ENCODE measurements at places on chromosomes 13 and 19.

DNA sequence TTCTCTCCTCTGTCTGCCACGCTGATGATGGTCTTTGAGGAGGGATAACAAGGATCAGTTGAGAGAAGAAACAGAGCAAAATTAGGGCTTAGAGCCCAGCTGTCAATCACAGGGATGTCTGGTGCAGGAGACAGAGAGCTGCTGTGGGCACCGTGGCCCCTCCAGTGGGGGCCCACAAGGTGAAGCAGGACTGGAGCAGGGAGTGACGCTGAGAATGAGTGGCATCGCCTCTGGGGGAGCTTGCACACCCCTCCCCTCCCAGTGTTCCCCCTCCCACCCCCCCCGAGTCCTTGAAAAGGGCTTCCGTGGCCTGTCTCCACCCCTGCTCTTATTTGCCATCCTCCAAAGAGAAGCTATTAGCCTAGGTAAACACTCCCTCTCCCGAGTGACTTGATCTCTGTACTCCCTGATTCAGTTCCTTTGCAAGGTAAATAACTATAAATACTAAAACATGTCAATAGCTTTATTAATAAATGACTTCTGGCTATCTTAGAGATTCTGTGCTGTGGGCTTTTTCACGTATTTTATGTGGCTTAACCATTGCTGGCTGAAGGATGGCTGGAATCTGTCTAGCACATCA lies 440.0 kb downstream of the ZNF536 start:
- DNase-seq = no peak

DNA sequence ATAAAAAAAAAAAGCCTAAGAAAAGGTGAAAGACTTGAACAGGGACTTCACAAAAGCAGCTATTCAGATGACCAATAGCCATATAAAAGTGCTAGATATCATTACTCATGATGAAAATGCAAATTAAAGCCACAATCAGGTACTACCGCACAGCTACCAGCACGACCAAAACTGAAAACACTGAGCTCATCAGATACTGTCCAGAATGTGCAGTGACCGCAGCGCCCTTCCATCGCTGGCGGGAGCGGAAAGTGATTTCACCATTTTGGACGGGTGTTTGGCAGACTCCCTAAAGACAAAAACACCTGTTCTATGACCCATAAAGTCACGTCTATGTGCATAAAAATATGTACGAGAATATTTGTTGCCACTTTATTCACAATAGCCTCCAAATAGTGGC lies 60.7 kb downstream of the SLC6A16 start:
- no peak for DNase-seq

GRCh38 chr19:55005684-55006488 lies 32.2 kb downstream of the GP6 start:
- peak; percentile 44 for DNase-seq

DNA sequence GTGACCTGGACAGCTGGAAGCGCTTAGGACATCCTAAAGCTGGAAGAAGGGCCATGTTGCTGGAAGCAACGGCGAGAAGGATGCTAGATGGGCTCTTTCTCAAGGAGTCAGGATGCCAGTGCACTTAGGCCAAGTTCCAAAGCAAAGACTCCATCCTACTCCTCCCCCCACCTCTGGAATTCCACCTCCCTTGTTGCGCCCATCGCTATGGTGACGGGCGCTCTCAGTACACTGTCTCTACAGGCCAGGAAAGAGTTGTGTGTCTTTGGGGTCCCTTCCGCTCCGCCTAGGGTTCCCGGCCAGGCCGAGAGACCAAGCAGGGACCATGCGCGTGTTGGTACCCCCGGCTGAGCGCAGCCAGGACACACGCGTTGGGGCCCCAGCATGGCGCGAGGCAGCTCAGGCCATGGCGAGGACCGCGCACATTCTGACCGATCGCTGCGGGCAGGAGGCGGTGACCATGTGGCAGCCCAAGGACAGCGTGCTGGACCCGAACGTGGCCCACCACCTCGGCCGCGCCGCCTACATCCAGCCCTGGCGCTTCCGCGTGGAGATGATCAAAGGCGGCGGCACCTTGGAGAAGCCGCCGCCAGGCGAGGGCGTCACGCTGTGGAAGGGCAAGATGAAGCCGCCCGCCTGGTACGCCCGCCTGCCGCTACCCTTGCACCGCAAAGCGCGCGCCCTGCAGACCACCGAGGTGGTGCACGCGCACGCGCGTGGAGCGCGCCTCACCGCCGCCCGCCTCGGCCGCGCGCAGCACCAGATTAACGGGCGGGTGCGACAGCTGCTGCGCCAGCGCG lies 31.0 kb upstream of the SLC1A6 start:
- DNase-seq = no peak

DNA sequence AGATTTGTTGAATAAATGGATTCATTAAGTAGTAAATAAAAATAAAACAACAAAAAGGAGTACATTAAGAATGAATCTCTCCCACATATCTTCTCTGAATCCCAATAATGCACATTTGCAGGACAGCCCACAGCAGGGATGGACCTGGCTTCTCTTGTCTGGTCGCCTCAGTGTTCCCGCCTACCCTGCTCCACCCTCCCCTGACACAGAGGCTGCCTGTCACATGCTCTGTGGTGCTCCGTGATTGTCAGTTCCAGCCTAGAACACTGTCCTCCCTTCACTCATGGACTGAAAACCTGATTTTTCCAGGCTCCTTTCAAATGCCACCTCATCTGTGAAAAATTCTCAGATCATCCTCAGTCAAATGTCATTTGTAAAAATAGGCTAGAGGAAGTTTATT lies 94.5 kb upstream of the GPR12 start:
- DNase-seq = no peak

DNA sequence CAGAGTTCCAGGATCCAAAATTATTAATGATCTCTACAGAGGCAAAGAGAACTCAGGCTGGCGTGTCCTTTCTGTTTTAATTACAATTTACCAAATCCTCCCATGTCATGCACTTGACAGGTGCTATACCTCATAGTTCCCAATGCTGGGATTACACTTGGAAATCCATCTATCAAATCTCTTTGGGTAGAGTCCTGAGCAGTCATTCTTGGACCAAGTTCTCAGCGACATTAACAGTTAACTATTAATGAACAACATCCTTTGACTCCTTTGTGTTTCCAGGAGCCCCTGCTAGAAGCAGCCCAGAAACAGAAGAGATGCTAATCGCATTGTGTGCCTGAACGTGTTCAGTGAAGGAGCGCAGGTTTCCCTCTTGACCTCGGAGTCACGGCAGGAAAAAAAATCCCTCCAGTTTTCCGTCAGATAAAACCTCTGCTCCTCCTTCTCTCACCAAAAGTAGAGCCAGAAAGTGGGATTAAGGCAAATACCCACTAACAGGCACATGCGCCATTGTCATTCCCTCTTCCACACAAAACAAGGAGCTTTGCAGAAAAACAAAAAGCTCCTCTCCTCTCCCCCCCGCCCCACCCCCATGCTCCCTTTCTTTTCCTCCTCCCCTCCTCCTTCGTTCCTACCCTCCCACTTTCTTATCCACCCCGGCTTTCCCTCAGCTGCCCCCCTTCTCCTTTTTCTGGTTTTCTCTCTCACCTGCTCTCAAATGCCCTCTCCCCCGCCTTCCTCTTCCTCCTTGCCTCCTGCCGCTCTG lies 224.7 kb downstream of the ZIC5 start:
- no peak for DNase-seq

GRCh38 chr13:43374621-43375020 lies 351.2 kb downstream of the DNAJC15 start:
- no peak for DNase-seq

GRCh38 chr19:17860331-17860992 lies 752 bp downstream of the RPL18A start:
- DNase-seq = no peak

DNA sequence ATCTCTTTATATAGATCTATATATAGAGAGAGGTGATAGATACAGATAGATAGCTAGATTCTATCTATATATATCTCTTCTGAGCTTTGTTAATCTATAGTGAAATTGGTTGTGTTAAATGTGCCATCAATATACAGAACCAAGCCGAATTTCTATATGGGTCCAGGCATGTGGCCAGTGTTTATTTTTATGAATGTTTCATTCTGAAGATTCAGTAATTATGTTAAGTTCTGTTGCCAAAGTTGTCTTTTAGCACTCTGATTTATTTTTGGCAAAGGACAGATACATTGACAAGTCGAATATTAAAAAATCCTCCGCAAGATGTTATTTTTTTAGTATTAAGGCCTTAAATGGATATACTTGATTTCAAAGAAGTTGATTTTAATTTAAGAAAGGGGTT lies 190.4 kb upstream of the HTR2A start:
- no peak for DNase-seq

DNA sequence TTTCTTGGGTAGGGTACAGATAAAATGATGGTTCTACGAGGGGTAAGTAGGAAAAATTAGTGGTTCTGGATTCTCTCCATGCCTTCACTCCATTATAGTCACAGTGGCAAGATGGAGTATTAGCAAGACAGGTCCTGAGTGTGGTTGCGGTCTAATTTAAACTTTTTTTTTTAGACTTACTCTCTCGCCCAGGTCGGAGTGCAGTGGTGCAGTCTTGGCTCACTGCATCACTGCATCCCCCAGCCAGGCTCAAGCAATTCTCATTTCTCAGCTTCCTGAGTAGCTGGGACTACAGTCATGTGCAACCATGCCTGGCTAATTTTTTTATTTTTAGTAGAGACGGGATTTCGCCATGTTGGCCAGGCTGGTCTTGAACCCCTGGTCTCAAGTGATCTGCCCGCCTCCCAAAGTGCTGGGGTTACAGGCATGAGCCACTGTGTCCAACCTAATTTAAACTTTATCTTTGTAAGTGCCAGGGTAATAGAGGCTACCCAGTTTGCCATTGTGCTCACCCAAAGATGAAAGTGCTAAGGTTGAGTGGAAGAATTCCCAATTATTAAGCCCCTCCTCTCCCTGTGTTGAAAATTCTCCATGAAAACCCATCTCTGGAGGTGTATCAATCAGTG lies 135.6 kb downstream of the TM9SF2 start:
- DNase-seq = no peak

GRCh38 chr13:46962281-46962941 lies 65.6 kb upstream of the HTR2A start:
- no peak for DNase-seq

DNA sequence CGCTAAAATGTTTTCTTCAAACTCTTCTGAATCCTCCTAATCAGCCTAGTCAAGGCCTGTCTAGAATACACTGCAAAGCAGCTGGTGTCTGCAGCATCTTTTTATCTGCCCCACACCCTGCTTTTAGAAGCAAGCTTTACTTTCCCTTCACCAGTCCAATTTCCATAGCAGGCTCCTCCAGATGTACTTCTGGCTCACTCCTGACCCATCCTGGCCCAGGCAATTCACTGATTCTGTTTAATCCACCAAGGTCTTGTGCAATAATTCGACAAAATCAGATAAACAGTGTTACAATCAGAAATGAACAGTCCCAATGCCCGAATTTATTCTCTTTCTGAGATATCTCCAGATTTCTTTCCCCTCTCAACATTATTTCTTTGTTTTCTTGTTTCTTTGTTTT lies 415.2 kb upstream of the SGCG start:
- no peak for DNase-seq

GRCh38 chr13:60164234-60164889 lies 634 bp upstream of the DIAPH3 start:
- no peak for DNase-seq

- DNase-seq = no peak
Observed at GRCh38 chr19:30381366-30381765, 9.2 kb downstream of the ZNF536 start.

DNA sequence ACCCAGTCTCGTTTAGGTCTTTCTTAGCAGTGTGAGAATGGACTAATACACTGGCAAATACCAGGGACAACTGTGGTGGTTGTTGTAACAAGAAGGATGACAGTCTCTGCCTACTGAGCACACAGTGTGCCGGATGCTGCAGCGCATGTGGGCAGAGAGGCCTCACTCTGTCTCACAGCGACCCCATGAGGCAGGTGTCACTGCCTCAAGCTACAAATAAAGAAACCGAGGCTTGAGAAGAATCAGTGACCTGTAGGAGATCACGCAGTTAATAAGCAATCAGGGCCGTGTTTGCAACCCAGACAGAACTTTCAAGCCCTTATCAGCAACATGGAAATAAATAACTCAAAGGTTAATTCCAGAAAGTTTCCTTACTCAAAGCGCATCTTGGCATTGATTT lies 40.5 kb upstream of the GAS6 start:
- no peak for DNase-seq

- no peak for DNase-seq
Observed at GRCh38 chr13:24627090-24627714, 53.0 kb upstream of the ATP12A start.

- no peak for DNase-seq
Observed at GRCh38 chr13:47027780-47028437, 131.1 kb upstream of the HTR2A start.

DNA sequence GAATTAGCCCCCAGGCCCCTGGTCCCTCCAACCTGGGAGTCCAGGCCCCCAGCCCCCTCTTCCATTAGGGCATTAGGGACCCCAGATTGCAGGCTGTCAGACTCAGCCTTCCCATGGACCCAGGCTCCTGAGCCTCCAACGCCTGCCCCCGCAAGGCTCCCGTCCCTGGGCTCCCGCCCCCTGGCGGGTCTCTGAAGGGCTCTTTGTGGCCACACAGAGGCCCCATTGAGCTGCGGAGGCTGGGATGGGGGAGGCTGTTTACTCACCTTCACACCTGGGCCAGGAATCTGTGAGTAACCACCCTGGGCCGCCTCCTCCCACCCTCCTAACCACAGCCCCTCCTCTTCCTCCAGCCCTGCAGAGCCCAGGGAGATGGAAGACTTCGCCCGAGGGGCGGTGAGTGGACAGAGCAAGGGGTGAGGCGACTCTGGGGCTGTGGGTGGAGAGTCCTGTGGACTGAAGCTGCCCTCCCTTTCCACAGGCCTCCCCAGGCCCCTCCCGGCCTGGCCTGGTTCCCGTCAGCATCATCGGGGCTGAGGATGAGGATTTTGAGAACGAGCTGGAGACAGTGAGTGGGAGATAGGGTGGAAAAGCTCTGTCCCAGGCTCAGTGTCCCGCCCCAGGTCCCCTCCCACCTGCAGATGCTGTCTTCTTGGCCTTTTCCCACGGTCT lies 4.9 kb downstream of the ARHGEF1 start:
- DNase-seq = peak; percentile 57

GRCh38 chr13:40651866-40652587 lies 14.4 kb downstream of the FOXO1 start:
- DNase-seq = no peak

GRCh38 chr13:33543631-33544265 lies 258.2 kb upstream of the STARD13 start:
- DNase-seq = no peak

GRCh38 chr19:34505321-34506025 lies 23.9 kb downstream of the WTIP start:
- DNase-seq = no peak

DNA sequence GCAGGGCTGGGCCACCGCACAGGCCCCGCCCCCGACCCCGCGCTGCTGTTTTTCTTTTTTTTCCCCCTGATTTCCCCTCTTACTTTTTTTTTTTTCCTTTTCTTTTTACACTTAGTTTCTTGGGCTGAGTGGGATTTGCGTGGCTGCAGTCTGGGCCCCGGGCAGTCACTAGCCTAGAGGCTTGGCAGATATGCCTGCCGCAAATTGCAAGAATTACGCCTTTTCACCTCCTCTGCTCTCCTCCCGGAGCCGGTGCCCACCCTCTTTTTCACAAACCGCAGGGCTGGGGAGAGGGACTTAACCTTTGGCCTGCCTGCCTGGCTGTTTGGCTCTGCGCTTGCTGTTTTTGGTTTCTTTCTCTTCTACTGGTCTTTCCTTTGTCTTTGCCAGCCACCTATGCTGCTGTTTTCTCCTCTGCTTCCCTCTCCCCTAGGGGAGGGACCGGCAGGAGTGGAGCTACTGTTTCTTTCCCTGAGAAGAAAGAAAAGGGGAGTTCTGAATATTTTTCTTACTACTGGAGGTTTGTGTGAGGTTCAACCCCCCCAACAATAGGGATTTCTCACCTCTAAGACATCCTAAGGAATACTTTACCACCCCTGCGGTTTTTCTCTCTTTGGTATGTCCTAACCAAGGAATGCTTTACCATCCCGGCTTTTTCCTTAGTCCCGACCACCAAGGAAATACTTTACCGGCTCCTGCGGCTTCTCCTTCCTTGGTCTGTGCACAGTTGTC lies 11.0 kb downstream of the ZNF552 start:
- DNase-seq = no peak

Data from frontal cortex (tissue), 4 donors.